Uterus (tissue), 4 donors: ENCODE measurements at places on chromosomes 6 and 20. TPM values are rescaled to one million over a fixed set of nuclear protein-coding genes. Genes with fewer than 3 reads are reported as not detected.

Gene NRN1
- total RNA-seq, result 5.8 TPM

Gene PNLDC1
- total RNA-seq, result 0.69 TPM

Gene CST5
- not detected for total RNA-seq

Gene VSX1
- not detected for total RNA-seq

Gene AVP
- not detected for total RNA-seq

Gene SUMO4
- total RNA-seq, result not detected

Gene TENT5A
- 22.9 TPM for total RNA-seq

GRCh38 chr6:150680510-150680909 is 80.8 kb downstream of the PLEKHG1 start:
- no peak overlapping the region for H3K27ac ChIP-seq
- H3K4me1 ChIP-seq, result no peaks in the 10 kb centered on the region
- H3K36me3 ChIP-seq, result no peaks in the 10 kb centered on the region

- H3K27me3 ChIP-seq, result no peaks in the 10 kb centered on the region
- no peak overlapping the region for H3K4me3 ChIP-seq
- DNase-seq, result no peak
- no peak overlapping the region for H3K27ac ChIP-seq
- H3K4me1 ChIP-seq, result no peaks in the 10 kb centered on the region
Measured at GRCh38 chr6:20952699-20953474, 418.6 kb downstream of the CDKAL1 start.

GRCh38 chr20:61640131-61640870 is 388.2 kb downstream of the CDH4 start:
- no peak overlapping the region for H3K4me3 ChIP-seq
- H3K36me3 ChIP-seq, result no peaks in the 10 kb centered on the region
- no peaks in the 10 kb centered on the region for H3K27me3 ChIP-seq
- H3K27ac ChIP-seq, result no peak overlapping the region

DNA sequence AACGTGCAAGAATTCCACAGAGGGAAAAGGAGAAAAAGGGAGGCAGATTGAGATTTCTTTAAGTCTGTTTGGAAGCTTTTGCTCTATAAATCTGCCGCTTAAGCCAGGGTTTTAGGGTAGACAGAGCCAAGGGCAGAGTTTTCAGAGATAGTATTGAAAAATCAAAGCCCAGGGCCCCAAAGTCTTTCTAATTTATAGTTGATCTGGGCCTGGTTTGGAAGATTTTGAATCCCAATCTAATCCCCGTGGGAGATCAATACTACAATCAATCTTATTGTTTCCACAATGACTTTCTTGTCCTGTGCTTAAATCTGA is 3.3 kb downstream of the BMP2 start:
- H3K27me3 ChIP-seq, result no peaks in the 10 kb centered on the region
- no peak overlapping the region for H3K27ac ChIP-seq
- DNase-seq, result no peak
- no peak overlapping the region for H3K4me3 ChIP-seq
- H3K36me3 ChIP-seq, result no peaks in the 10 kb centered on the region

- H3K27me3 ChIP-seq, result peaks cover 8% of the 10 kb centered on the region
- no peak for DNase-seq
- no peaks in the 10 kb centered on the region for H3K4me1 ChIP-seq
Measured at GRCh38 chr20:63363981-63364561, 2.9 kb upstream of the CHRNA4 start.

GRCh38 chr6:92568541-92568940 is 850.8 kb downstream of the EPHA7 start:
- no peaks in the 10 kb centered on the region for H3K4me1 ChIP-seq
- no peak overlapping the region for H3K27ac ChIP-seq

DNA sequence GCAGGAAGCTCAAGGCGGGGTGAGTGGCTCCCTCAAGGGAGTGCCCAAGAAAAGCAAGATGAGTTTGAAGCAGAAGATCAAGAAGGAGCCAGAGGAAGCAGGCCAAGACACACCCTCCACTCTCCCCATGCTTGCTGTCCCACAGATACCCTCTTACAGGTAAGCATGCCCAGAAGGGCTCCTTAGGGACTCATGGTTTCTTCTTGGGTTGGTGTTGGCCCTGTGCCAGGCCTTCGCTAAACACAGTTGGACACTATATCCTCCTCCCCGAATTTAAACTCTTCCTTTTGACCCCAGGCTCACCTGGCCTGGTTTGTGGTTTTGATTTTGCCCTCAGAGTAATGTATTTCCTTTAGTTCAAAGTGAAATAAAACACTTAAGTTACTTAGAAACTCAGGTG is 5.1 kb downstream of the BRPF3 start:
- DNase-seq, result no peak
- H3K36me3 ChIP-seq, result no peaks in the 10 kb centered on the region
- no peak overlapping the region for H3K4me3 ChIP-seq
- H3K27me3 ChIP-seq, result no peaks in the 10 kb centered on the region
- H3K4me1 ChIP-seq, result no peaks in the 10 kb centered on the region

DNA sequence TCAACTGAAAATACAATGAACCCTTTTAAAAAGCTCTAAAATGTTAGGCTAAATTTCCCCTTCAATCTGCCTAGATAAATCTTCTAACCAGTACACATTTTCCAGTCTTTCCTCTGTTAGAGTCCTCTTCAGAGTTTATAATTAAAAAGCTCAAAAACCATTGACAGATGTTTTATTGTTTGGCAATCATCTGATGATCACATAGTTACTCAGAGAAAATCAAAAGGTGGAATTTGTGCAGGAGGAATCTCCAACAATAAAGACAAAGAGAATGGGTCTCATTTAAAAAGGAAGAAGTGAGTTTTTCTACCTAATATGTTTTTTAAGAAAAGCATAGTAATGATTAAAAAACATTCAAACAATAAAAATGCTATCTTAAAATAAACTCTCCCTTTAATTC is 3.1 kb downstream of the TRAPPC3L start:
- no peak for DNase-seq
- no peaks in the 10 kb centered on the region for H3K27me3 ChIP-seq
- no peaks in the 10 kb centered on the region for H3K4me1 ChIP-seq
- H3K27ac ChIP-seq, result no peak overlapping the region
- no peak overlapping the region for H3K4me3 ChIP-seq
- no peaks in the 10 kb centered on the region for H3K36me3 ChIP-seq

GRCh38 chr20:31663838-31664695 is 26.4 kb downstream of the COX4I2 start:
- no peak for DNase-seq
- H3K4me1 ChIP-seq, result no peaks in the 10 kb centered on the region
- no peaks in the 10 kb centered on the region for H3K27me3 ChIP-seq
- peak overlapping the region; percentile 62 for H3K27ac ChIP-seq

- no peaks in the 10 kb centered on the region for H3K4me1 ChIP-seq
- DNase-seq, result no peak
- no peaks in the 10 kb centered on the region for H3K27me3 ChIP-seq
- no peak overlapping the region for H3K27ac ChIP-seq
- H3K36me3 ChIP-seq, result no peaks in the 10 kb centered on the region
Measured at GRCh38 chr6:138255443-138255842, 37.2 kb upstream of the PBOV1 start.

DNA sequence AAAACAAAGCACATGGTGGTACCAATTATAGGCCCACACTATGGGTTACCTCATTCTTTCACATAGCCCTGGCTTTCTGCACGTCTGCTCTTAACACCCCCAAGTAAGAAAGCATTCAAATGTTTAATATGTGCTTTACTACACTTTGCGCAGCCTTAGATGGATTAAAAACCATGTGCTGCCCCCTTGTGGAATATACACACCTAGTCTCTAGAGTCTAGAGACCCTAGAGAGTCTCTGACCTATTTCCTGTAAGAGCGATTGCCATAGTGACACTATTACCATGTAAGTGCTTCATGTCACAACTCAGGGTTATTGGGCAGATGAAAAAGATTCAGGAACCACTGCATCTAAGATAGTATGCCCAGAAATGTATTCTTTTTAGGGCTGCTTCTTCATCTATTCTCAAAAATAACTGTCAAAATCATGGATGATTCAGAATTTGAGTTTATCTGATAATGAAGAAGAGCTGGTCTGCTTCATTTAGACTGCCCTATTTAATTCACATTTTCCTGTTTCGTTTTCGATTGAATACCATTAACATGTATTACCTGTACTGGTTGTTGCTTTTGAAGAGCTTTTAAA is 186.3 kb downstream of the ADGB start:
- H3K4me3 ChIP-seq, result no peak overlapping the region
- H3K4me1 ChIP-seq, result no peaks in the 10 kb centered on the region
- DNase-seq, result no peak
- H3K27ac ChIP-seq, result no peak overlapping the region
- H3K27me3 ChIP-seq, result no peaks in the 10 kb centered on the region
- H3K36me3 ChIP-seq, result no peaks in the 10 kb centered on the region

GRCh38 chr6:3770023-3770720 is 18.7 kb upstream of the PXDC1 start:
- no peaks in the 10 kb centered on the region for H3K4me1 ChIP-seq
- H3K27me3 ChIP-seq, result no peaks in the 10 kb centered on the region
- H3K36me3 ChIP-seq, result no peaks in the 10 kb centered on the region
- no peak overlapping the region for H3K4me3 ChIP-seq
- no peak overlapping the region for H3K27ac ChIP-seq
- no peak for DNase-seq

- DNase-seq, result no peak
- H3K4me1 ChIP-seq, result no peaks in the 10 kb centered on the region
- no peak overlapping the region for H3K4me3 ChIP-seq
- no peaks in the 10 kb centered on the region for H3K27me3 ChIP-seq
Measured at GRCh38 chr20:6515261-6515660, 252.2 kb upstream of the BMP2 start.

- no peaks in the 10 kb centered on the region for H3K36me3 ChIP-seq
- DNase-seq, result no peak
- H3K27ac ChIP-seq, result no peak overlapping the region
Measured at GRCh38 chr6:56026455-56027180, 151.2 kb upstream of the BMP5 start.

DNA sequence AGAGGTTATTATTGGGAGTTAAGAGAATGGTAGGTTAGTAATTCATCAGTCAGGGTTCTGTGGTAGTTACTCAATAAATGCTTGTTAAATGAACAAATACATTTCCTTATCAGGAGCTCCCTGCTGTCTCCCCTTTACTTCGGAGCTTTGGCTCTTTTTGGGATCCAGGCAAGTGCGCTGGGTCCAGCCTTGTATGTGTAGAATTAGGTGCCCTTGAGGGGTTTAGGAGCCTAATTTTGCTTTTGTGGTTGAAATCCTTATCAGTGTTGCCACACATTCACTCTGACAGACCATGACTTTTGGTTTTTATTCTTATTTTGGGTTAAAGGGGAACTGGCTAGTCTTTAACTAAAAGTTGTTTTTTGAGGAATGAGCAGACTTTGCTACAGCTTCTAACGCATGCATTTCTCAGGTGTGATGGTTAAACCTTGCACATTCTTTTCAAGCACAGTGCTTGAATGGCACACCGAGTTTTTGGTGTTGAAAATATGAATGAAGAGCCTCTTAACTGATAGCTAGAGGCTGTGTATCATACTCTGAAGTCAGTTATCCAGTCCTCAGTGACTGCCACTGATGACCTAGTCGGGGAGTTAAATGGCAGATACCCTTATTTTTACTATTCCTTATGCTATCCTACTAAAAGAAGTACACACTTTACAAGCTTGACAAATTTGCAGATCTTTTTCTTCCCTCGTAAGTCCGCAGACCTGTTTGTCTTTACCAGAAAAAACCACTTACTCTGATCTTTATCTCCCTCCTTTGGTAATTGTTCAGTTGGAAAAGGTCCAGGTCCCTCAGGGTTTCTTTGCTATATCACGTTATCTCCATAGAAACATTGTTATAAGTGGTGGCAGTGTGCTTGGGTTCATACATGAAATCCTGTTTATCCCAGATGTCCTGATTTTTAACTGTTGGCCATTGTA is 50.7 kb upstream of the PLCG1 start:
- H3K4me1 ChIP-seq, result no peaks in the 10 kb centered on the region
- no peaks in the 10 kb centered on the region for H3K27me3 ChIP-seq
- no peak overlapping the region for H3K4me3 ChIP-seq
- H3K36me3 ChIP-seq, result no peaks in the 10 kb centered on the region
- no peak for DNase-seq
